ENCODE measurements at places on chromosomes 5 and 9. TPM values are rescaled to one million over a fixed set of nuclear protein-coding genes. Genes with fewer than 3 reads are reported as not detected.

Gene SPARC
- 23.4 TPM for total RNA-seq

Gene ALDH1A1
- not detected for total RNA-seq

Gene SH3TC2
- total RNA-seq: 0.11 TPM

Gene FOXD4
- not detected for total RNA-seq

Gene OBP2B
- total RNA-seq: not detected

Gene SFXN1
- total RNA-seq: 30.3 TPM

Gene IL5
- total RNA-seq: not detected

Gene CDH9
- not detected for total RNA-seq

Gene SERF1A
- total RNA-seq: 11.8 TPM

Gene C5orf58
- not detected for total RNA-seq

DNA sequence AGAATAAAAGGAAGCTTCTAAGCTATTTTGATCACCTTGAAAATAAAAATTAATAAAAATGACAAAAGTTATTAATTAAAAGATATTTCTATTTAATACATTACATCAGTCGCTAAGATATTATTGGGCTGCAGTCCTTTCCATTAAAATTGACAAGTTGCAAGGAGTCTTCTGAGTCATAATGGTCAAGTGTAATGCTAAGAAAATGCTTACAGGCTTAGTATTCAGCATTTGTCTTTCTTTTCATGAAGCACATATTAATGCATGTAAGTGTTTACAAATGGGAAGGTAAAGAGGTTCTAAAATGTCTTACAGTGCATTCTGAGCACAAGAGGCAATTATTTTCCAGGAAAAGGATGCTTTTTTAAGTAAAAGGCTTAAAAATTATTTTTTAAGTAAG lies 17.3 kb downstream of the SPINK9 start:
- no peaks in the 10 kb centered on the region for H3K4me1 ChIP-seq
- no peak overlapping the region for H3K27ac ChIP-seq
- H3K36me3 ChIP-seq: no peaks in the 10 kb centered on the region

GRCh38 chr9:100669968-100670367 lies 92.1 kb downstream of the CAVIN4 start:
- H3K4me3 ChIP-seq: no peak overlapping the region
- H3K36me3 ChIP-seq: no peaks in the 10 kb centered on the region
- H3K4me1 ChIP-seq: no peaks in the 10 kb centered on the region
- H3K27ac ChIP-seq: no peak overlapping the region

- DNase-seq: no peak
- H3K27ac ChIP-seq: no peak overlapping the region
- H3K4me1 ChIP-seq: no peaks in the 10 kb centered on the region
- no peaks in the 10 kb centered on the region for H3K27me3 ChIP-seq
Measured at GRCh38 chr5:67992923-67993322, 222.6 kb upstream of the PIK3R1 start.

- H3K27ac ChIP-seq: no peak overlapping the region
- DNase-seq: no peak
- H3K27me3 ChIP-seq: peaks cover 45% of the 10 kb centered on the region
- H3K4me3 ChIP-seq: no peak overlapping the region
- H3K4me1 ChIP-seq: peaks cover 3% of the 10 kb centered on the region
- no peaks in the 10 kb centered on the region for H3K36me3 ChIP-seq
Measured at GRCh38 chr9:136201609-136202453, 3.1 kb downstream of the LHX3 start.

DNA sequence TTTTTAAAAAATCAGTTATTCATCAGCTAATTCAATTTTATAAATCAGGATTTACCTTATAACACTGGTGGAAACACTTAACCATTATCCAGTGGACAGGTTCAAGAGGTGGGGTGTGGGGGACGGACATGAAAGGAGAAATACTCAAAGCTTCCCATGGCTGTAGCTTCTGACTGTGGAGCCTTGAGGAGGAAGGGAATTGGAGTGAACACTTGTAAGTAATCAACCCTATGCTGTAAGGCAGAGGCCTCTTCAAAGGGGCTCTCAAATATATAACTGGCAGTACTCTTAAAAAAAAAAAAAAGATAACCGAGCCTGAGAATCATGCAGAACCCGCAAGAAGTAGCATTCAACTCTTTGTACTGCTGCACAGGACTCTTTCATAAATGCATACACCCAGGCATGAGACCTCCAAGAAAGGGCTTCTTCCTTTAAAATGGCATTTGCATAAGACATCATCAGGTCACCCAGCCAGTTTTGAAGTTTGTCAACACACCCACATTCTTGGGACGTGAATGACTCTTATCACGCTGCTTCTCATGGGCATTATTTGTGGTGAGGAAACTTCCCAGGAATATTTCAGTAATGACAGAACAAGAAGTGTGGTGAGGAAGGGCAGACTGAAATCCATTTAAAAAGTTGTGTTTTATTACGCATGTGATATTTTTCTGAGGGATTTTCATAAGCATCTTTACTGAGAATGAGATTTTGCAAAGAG lies 8.1 kb downstream of the OSMR start:
- H3K4me1 ChIP-seq: no peaks in the 10 kb centered on the region
- H3K27ac ChIP-seq: no peak overlapping the region
- no peak for DNase-seq
- no peaks in the 10 kb centered on the region for H3K36me3 ChIP-seq
- no peak overlapping the region for H3K4me3 ChIP-seq
- H3K27me3 ChIP-seq: no peaks in the 10 kb centered on the region

GRCh38 chr5:77437194-77437593 lies 54.9 kb downstream of the WDR41 start:
- no peak overlapping the region for H3K27ac ChIP-seq
- no peak for DNase-seq
- H3K4me3 ChIP-seq: no peak overlapping the region
- peaks cover 51% of the 10 kb centered on the region for H3K36me3 ChIP-seq
- H3K27me3 ChIP-seq: no peaks in the 10 kb centered on the region

DNA sequence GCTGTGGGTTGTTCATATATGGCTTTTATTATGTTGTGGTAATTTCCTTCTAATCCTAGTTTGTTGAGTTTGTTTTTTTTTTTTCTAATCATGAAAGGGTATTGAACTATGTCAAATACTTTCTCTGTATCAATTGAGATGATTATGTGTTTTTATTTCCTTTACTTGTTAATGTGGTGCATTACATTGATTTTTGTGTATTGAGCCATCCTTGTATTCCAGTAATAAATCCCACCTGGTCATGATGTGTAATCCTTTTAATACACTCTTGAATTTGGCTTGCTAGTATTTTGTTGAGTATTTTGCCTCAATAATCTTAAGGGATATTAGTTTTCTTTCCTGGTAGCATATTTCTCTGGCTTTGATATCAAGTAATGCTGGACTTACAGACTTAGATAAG lies 13.1 kb upstream of the ERCC6L2 start:
- H3K4me1 ChIP-seq: no peaks in the 10 kb centered on the region
- no peak overlapping the region for H3K4me3 ChIP-seq
- H3K36me3 ChIP-seq: no peaks in the 10 kb centered on the region
- DNase-seq: no peak

DNA sequence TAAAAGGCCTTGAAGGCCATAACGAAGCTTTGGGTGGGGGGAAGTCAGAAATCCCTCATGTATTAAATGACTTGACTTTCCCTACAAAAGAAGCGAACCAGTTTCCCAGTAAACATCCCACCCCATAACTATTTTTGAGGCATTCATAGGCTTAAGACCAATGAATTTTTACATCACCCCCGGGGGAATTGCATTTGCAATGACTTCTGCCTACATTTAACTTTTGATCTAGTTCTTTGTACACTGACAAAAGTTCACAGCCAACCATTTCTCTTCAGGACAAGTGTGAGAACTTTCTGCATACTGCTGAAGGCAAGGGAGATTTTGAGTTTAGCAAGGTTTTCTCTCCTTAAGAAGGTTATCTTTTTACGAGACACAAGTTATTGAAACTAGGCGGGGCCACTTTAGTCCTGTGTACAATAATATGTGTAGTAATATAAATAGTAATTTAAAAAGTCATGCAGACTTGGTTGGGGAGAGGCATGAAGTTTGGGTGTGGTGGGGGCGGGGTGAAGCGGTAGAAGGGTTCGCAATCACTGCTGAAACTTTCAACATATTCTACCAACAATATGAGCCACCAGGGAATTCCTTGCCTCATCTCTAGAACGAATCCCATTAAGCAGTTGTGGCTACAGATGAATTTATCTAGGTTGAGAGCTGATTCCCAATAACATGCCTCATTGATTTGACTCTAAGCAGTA lies 2.5 kb downstream of the TJP2 start:
- H3K36me3 ChIP-seq: no peaks in the 10 kb centered on the region
- peaks cover 6% of the 10 kb centered on the region for H3K27me3 ChIP-seq
- no peak overlapping the region for H3K4me3 ChIP-seq
- H3K4me1 ChIP-seq: peaks cover 16% of the 10 kb centered on the region

- no peaks in the 10 kb centered on the region for H3K27me3 ChIP-seq
- no peak overlapping the region for H3K4me3 ChIP-seq
- no peaks in the 10 kb centered on the region for H3K36me3 ChIP-seq
- H3K4me1 ChIP-seq: no peaks in the 10 kb centered on the region
Measured at GRCh38 chr5:142512043-142513042, 173.5 kb downstream of the FGF1 start.

DNA sequence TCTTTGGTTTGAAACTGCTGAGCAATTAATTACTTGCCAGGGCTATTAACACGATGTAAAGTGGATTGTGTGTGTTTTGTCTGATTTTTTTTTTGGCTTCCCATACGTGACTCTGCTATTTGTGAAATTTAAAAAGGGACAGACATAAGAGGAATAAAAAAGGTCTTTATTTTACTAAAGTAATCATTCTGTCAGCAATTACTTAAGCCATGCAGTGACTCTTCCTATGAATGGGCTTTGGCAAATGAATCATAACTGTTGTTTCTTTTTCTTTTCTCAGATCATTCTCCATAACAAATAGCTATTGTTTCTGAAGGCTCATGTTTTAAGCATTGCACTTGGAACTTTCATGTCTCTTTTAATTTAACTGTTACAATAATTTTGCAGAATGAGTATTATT lies 461.3 kb upstream of the RORB start:
- H3K36me3 ChIP-seq: no peaks in the 10 kb centered on the region
- no peak overlapping the region for H3K4me3 ChIP-seq
- DNase-seq: no peak
- H3K27ac ChIP-seq: no peak overlapping the region

- no peaks in the 10 kb centered on the region for H3K36me3 ChIP-seq
- peaks cover 3% of the 10 kb centered on the region for H3K27me3 ChIP-seq
- H3K27ac ChIP-seq: no peak overlapping the region
Measured at GRCh38 chr5:175384724-175385552, 59.0 kb downstream of the DRD1 start.
